ENCODE measurements at places on chromosomes 5 and 9.

DNA sequence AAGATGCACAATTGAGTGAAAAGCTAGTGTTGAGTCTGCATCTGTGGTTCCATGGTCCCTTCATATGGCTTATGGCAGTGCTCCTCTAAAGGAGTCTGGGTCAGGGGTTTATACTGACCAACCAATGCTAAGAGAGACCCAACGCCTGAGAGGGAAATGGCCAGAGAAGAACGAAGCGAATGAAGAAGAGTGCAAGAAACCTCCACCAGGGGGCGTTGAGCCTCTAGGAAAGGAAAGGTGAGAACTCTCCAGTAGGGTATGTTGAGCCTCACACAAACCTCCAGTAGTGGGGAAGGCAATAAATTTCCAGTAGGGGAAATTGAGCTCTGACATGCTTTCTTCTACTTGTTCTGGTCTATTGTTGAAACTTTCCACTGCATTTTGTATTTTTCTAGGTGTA lies 470.6 kb downstream of the PRDM9 start:
- DNase-seq: peak; percentile 54

- DNase-seq: no peak
These were observed 97.4 kb upstream of the CLINT1 start for GRCh38 chr5:157956271-157956885.

GRCh38 chr9:128201441-128202369 lies 1.5 kb upstream of the DNM1 start:
- no peak for DNase-seq

DNA sequence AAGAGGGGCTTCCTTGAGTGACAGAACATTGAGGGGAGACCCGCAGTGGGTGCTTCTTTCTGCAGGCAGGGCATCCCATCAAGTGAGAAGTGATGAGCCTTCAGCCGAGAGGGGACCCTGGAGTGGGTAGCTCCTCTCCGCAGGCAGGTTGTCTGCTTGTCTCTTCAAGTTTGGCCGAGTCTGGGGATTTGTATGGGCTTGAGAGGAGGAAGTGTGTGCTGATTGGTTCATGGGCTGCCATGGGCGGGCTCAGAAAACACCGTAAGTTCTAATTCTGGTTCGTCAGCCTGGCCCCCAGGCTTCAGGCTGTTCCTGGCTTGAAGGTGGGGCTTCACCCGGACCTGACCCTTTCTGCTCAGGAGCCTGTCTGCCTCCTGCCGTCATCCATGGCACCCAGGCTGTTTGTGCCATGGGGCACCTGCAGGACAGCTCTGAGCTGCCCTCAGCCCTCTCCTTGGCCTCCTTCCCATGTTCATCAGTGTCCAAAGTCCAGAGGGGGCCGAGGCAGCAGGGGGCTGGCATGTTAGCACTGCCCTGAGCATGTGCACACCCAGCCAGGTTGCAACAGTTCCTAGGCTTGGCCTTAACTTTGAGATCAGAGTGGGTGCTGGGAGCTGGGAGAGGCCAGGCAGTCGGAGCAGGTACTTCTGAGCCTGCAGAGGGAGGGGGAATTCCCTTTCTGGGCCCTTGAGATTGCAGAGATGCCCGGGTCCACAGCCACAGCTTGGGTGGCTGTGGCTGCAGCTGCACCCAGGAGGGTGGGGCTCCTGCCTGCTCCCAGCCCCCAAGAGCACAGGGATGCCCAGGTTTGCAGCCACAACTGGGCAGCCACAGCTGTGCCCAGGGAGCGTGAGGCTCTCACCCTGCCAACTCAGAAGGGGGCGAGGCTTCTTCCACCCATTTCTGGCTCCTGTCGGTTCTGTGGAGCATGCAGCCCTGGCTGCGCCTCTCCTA lies 13.5 kb upstream of the DHFR start:
- no peak for DNase-seq

DNA sequence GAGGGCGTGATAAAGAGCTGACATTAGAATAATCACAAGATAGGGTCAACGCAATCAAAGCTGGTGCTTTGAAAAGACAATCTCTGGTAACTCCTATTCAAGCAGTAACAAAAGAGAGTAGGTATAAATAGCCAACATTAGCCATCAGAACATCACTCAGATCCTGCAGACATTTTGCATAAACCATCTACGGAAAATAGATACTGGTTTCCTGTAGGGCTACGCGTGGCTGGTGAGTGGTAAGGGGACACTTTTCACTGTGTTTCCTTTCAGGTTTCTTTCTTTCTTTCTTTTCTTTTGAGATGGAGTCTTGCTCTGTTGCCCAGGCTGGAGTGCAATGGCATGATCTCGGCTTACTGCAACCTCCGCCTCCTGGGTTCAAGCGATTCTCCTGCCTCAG lies 22.3 kb downstream of the TTF1 start:
- no peak for DNase-seq

GRCh38 chr9:73146111-73146815 lies 5.4 kb upstream of the ANXA1 start:
- no peak for DNase-seq

DNA sequence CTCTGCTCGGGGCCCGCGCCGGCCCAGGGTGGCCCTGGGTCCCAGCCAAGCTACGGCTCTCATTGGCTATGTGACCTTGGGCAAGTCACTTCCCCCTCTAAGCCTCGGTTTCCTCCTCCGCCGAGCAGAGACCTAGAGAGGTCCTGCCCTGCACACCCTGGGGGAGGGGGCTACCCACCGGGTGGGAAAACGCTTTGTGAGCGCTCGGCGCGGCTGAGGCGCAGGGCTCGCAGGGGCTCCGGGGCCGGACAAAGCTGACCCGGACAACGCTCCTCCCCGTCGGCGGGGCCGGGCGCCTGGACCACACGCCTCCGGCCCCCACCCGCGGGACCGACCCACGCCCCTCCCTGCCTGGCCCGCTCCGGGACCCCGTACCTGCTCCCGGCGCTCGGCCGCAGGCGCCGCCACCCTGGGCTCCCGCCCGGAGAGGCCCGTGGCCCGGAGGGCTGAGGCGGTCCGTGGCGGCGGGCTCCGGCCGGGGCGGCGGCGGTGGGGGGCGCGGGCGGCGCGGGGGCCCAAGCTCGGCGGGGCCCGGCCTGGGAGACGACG lies 85.7 kb upstream of the MELK start:
- DNase-seq: no peak

DNA sequence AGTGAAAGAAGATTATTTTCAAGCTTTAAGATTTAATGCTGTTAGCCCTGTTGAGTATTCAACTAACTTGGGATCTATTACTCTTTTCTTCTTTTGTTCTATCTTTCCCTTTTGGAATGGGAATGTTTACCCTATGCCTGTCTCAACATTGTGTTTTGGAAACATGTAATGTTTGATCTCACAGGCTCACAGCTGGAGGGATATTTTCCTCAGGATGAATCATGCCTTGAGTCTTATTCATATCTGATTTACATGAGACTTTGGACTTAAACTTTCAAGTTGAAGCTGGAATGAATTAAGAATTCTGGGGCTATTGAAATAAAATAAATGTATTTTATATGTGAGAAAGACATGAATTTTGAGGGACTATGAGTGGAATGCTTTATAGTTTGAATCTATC lies 607.8 kb upstream of the PTGER4 start:
- no peak for DNase-seq

GRCh38 chr9:4497395-4497794 lies 7.1 kb downstream of the SLC1A1 start:
- no peak for DNase-seq

DNA sequence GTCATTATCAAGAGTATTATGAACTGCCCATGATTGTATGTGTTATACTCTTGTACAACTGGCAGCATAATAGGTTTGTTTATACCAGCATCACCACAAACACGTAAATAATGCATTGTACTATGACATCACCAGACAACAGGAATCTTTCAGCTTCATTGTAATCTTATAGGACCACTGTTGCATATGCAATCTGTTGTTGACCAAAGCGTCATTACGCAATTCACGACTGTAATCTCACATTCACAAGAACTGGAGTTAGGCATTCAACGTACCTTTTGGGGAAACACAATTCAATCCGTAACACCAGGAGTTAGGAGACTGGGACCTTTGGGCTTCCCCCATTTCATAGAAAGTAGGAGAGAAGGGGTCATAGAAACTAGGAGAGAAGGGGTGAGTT lies 20.4 kb upstream of the ARSI start:
- no peak for DNase-seq

DNA sequence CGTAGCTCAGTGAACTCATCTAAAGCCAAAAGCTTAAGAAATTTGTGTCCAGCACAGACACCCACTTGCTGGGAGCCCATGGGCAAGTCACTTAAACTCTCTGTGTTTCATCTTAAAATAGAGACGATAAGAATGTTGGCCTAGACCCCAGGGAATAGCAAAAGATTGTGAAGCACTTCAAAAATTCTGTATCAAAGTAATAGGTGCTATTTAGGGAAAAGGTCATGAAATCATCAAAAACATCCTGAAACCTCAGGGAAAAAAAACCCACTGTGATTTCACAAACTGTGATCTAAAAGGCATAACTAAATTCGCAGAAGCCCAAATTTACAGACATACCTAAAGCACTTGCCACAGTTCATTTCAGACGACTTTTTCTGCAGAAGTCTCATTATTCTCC lies 278.3 kb downstream of the NR2F1-AS1 start:
- no peak for DNase-seq

GRCh38 chr5:67395790-67396418 lies 199.3 kb upstream of the CD180 start:
- no peak for DNase-seq

- no peak for DNase-seq
These were observed 217.2 kb upstream of the WWC1 start for GRCh38 chr5:168073991-168074800.

DNA sequence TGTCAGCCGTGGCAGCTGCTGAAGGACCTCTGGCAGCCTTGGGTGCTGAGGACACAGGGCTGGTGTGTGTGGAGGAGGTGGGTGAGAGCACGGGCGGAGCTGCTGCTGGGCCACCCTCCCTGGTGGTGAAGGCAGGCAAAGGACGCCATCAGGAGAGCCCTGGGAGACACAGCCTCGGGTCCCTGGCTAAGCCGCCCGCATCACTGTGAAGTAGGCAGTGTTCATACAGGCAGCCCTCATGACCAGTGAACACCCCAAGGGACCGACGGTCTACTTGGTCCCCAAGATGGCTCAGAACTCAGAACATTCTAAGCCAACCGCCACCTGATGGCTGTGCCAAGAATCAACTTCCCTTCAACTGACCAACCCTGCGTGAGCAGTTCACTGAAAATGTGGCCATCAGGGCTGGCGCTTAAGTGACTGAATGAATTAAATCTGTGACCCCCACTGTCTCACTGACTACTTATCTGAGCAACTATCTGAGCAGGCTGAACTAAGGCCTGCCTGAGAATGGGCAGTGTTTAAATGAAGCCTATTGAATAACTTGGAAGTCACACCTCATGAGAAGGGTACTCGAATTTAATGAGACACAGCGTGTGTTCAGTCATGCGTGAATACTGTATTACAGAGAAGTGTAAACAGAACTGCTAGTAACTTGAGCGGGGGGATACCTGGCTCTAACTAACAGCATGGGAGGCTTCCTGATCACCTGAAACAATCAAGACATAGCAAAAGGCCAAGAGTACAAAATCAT lies 54.7 kb upstream of the SIMC1 start:
- no peak for DNase-seq

GRCh38 chr9:117448066-117448465 lies 33.2 kb upstream of the ASTN2 start:
- DNase-seq: no peak

GRCh38 chr9:131736431-131736830 lies 3.4 kb downstream of the RAPGEF1 start:
- DNase-seq: no peak

GRCh38 chr9:110688329-110688728 lies 19.7 kb downstream of the MUSK start:
- DNase-seq: no peak

- DNase-seq: no peak
These were observed 542 bp upstream of the TRIM52 start for GRCh38 chr5:181261320-181262049.

GRCh38 chr9:120478208-120478607 lies 101.8 kb downstream of the CDK5RAP2 start:
- no peak for DNase-seq

- DNase-seq: no peak
These were observed 176.2 kb downstream of the ICE1 start for GRCh38 chr5:5598547-5599113.

- no peak for DNase-seq
These were observed 16.2 kb downstream of the GDNF start for GRCh38 chr5:37823433-37824152.

DNA sequence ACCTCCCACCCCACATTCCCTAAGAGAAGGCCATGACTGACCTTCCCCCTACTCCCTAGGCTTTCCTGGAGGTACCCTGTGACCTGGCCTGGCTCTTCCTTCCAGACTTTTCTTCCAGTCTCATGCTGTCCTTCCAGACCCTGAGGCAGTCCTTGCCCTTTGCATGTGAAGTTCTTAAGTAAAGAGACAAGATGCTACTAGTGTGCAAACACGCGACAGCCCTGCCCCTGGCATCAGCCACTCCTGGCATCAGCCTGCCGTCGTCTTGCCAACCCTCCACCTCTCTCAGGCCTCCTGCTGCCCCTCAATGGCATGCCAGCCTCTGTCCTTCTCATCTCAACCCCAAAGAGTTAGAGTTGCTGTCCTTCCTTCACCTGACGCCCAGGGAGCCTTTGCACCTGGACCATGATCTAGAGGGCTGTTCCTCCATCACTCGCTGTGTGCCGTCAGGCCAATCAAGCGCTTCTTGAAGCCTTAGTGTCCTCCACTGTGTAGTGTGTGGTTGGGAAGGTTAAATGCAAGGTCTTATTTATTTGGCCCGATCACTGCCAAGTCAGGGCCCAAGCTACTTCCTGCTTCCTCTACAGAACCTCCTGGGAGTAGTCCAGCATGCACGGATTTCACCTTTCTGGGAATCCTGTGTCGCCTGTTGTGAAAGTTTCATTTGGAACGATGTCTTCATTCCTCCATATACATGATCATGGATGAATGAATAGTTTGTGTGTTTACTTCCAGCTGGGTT lies 61.9 kb downstream of the WWC1 start:
- DNase-seq: no peak

GRCh38 chr9:92406477-92406876 lies 2.1 kb upstream of the OGN start:
- no peak for DNase-seq

GRCh38 chr5:120207129-120207528 lies 257.0 kb upstream of the PRR16 start:
- no peak for DNase-seq

DNA sequence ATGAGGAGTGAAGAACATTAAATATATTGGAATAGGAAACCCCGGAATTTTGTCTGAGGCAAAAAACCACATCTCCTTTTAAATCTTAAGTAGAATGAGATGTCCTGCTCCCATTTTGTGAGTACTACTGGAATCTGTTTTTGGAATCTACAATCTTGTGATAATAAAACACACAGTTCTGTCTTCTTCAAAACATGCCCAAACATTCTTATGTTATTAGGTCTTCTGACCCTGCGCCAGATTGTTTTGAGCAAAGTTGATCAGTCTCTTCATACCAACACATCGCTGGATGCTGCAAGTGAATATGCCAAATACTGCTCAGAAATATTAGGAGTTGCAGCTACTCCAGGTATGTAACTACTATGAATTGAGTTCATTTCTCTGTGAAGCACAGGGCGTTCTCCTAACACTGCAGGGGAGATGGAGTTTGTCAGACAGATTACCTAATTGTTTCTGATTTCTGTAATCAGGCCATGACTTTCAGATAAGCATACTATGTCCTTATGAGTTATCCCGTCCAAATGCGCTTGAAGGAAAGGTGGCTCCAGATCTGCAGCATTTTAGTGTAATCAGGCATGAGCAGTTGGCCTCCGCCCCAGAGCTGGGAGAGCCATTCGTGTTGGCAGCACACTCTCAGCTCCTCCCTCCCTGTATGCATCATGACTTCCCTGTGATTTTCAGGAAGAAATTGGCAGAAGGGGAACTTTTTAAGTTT lies 88.0 kb downstream of the NLN start:
- no peak for DNase-seq

- no peak for DNase-seq
These were observed 36.8 kb downstream of the ITK start for GRCh38 chr5:157217289-157218024.

All from iPS DF 6.9 (cell line).